Sciatic nerve (tissue), 2 donors: ENCODE measurements at places on chromosomes 5 and 9.

GRCh38 chr5:146173597-146173996 lies 8.9 kb downstream of the LARS1 start:
- no peak for DNase-seq

DNA sequence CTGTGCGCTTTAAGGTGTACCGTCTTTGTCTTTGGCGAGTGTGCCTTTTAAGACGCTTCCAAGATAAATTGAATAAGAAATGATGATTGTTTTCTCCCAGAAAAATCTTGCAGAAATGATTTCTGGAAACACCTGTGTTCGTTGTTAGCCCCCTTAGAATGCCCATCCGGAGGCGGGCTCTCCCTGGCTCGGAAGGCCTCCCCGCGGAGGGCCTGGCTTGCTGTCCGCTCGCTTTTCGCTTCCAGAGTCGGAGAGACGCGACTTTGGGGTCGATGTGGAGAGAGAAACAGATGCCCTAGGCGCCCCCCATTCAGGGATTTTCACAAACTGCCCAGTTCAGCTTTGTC lies 23.9 kb downstream of the LECT2 start:
- no peak for DNase-seq

- DNase-seq = no peak
Observed at GRCh38 chr5:61348447-61348846, 16.4 kb downstream of the ZSWIM6 start.

DNA sequence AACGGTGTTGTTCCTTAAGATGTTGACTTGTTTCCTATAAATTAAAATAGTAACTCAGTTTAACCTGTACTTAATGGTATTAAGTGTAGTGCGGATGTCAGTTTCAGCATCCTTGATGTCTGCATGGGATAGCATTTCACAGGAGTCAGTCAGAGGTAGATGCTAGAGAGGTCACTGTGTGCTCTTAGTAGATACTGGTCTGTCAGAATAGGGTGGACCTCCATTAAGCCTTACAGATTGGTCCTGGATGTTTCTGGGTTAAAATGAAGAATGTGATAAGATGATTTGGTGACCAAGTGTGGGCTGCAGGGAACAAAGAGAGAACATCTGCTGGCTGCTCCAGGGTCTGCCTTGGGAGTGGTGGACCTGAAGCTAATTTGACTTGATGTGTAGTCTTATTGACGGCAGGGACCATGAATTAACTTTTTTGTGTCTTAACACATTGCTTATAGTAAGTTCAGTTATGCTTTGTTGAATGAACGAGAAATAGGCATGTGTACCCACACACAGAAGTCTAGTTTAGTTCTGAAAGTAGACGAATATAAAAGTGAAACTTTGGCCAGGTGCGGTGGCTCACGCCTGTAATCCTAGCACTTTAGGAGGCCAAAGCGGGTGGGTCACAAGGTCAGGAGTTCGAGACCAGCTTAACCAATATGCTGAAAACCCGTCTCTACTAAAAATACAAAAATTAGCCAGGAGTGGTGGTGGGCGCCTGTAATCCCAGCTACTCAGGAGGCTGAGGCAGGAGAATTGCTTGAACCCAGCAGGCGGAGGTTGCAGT lies 12.5 kb downstream of the RAB24 start:
- no peak for DNase-seq

DNA sequence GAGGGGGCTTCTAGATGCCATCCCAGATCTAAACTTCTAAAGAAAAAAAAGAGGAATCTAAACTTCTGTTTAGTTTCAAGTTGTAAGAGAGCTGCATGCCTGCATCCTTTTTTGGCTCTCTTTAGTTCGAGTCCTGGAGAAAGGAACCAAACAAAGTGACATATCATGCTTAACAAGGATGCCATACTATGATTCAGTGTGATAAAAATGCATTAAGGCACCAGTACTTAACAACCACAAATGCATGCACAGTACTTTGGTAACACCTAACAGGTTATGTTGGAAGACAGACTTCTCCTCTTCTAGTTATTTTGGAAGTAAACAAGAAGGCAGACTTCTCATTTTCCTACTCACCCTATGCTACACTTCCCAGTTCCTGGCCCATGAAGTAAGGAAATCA lies 27.3 kb downstream of the NME5 start:
- no peak for DNase-seq

- no peak for DNase-seq
Observed at GRCh38 chr5:21263361-21263760, 1275.4 kb upstream of the CDH18 start.

- peak; percentile 54 for DNase-seq
Observed at GRCh38 chr5:129905473-129906176, 1.4 kb downstream of the CHSY3 start.

- peak; percentile 45 for DNase-seq
Observed at GRCh38 chr9:93650448-93650847, 74.1 kb downstream of the PHF2 start.

DNA sequence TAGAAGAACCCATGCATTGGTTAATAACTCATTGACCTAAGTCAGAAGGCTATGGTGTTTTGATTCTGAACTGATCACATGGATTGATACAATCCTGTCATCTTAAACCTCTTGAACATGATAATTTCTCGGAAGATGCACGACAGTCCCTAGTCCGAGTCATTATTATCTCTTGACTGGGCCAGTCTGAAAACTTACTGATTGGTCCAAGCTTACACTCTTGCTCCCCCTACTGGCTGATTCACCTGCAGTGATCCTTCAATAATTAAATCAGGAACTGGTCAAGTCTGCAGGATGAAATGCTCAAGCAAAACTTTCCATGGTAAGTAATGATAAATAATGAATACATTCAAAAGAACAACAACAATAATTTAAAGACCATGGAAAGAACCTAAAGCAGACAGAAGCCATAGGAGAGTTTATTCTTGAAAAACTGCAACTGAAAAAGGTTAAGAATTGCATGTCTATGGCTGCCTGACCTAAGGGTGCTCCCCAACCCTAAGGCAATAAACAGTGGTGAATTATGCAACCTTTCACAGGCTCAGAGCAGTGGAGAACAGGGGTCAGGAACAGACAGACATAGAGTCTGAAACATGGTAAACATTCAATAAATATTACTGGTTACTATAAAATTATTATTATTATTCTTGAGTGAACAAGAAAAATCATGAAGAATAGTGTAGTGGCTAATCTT lies 79.3 kb downstream of the BRINP1 start:
- DNase-seq = peak; percentile 60

DNA sequence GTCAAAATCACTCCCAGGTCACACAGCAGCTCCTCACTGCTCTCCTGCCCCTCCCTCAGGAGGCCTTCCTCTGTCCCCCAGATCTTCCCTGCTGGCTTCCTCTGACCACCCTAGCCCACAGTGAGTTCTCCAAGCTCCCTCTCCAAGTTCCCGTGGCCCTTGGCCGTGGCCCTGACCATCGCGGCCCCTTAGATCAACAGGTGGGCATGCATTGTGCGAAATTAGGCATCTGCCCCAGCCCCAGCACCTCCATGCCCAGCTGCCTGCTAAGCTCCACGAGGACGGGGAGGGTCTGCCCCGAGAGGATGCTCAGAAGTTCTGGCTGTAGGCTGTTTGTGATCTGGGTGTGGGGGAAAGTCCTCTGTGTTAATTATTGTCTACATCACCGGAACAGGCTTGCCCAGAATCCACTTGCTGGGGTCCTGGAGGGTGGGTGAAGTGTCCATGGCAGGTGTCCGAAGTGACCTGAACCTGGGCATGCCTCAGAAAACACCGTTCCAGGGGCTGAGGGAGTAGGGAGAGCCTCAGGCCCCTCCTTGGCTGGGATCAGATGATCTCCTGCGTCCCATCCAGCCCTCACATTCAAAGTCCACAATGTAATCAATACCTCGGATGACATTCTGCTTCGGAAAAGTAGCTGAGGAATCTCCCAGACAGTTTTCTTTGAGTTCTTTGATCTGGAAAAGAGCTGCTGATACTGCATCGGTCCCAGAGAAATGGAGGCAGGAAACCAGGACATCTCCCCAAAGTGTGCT lies 194.8 kb downstream of the PAX5 start:
- DNase-seq = no peak

- DNase-seq = no peak
Observed at GRCh38 chr5:68070591-68071281, 144.8 kb upstream of the PIK3R1 start.

GRCh38 chr5:145805819-145806218 lies 29.3 kb downstream of the PRELID2 start:
- no peak for DNase-seq

DNA sequence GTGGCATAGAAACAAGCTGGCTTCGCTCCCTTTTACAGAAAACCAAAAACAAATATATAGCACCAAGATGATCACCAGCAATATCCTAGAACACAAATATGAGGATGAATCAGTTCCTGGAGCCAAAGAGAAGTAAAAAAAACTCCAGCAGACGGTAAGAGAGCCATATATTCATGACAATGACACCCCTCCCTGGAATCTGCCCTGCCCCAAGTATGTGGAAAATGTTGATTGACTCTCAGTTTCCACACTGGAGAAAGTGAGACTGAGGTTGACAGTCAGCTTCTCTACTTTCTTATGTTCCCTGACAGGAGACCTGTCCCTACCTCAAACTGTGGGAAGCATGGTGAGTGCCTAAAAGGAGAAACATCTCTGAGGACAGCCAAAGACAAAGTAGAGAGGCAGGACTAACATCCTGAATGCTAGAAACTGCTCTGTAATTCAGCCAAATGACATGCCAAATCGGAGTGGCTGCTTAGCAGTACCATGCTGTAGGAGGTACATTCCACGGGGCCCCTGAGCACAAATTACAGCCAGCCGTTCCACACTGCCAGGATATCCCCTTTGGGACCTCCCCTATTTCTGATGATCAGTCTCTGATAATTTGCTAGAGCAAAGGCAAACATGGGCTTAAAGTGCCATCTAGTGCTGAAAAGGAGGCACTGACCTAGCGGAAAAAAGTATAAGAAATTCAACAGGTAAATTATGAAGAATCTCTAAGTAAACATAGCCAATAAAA lies 424.0 kb upstream of the RGMB start:
- no peak for DNase-seq

GRCh38 chr5:135190416-135191083 lies 156.5 kb upstream of the PITX1 start:
- no peak for DNase-seq

DNA sequence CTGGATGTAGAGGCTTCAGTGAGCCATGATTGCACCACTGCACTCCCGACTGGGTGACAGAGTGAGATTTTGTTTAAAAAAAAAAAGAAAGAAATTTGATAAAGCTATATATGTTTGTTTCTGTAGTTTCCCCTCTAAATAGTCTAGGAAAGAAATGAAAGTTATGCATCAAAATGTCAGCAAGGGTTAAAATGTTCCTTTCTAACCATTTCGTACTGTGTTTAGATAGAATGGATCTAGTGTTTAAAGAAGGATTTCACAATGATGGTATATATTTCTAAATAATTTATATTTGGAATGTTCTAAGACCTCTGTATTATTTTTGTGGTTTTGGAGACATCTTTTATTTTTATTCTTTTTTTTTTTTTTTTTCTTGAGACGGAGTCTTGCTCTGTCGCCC lies 22.7 kb downstream of the TEK start:
- no peak for DNase-seq

DNA sequence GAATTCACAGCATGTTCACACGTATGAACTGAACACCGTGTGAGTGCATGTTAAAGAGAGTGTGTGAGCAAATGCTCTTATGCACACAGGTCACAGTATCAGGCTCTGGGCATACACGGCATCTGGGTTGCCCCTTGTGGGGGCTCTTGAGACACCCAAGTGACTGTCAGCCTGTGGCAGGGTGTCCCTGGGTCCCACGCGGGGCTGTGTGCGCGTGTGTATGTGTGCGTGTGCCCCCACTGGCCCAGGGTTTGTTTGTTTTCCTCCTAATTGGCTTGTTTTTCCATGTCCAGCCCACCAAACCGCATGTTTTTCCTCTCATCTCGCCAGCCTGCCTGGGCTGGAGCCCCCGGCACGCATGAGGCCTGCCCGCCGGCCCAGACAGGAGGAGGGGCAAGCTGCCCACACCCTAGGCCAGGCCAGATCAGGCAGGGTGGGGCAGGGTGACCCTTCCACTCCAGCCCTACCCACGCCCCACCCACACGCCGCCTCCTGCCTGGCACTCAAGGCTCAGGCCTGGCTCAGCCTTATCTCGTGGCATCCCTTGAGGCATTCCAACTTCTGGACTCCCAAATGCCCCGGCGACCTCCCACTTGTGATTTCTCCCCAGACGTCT lies 28.8 kb downstream of the CNTFR start:
- DNase-seq = no peak

DNA sequence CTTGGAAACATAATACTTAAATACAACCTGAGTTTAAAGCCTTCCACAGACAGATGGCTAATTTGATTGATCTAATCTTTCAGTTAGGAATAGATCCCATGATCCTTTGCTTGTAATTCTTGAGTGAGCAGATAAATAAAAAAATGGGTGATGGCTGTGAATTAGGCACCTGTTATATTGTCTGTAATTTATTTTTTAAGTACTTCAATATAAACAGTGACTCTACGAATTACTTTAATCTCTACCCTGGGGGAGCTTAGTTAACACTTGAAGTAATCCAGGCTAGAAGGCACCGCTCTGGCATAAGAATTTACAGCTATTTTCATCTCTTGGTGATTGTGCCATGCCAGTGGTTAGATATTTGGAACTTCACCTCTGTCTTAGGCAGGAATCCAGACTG lies 9.0 kb downstream of the EGFLAM start:
- no peak for DNase-seq

GRCh38 chr9:106419829-106420228 lies 443.1 kb upstream of the ZNF462 start:
- no peak for DNase-seq

GRCh38 chr5:59503220-59503619 lies 390.3 kb downstream of the PDE4D start:
- no peak for DNase-seq

DNA sequence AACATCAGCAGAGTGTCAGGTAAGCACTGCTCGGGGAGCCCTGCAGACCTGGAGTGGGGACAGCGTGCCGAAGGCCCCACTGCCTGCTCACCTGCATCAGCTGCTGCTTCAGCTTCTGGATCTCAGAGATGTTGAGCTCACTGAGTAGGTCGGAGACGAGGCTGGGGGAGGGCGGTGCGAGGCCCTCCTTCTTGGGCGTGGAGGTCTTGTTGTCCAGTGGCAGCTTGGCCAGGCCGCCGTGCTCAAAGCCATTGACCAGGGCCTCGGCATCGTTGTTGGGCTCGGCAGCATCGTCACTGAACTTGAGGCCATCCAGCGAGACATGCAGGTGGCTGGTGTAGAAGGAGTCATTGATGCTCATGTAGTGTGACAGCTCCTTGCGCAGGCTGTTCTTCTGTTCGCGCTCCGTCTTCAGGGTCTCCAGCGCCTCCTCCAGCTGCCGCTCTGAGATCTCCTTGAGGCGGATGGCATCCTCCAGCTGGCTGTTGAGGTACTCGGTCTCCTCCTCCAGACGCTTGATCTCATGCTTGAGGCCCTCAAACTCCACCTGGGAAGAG lies 44.3 kb downstream of the BICD2 start:
- DNase-seq = no peak

DNA sequence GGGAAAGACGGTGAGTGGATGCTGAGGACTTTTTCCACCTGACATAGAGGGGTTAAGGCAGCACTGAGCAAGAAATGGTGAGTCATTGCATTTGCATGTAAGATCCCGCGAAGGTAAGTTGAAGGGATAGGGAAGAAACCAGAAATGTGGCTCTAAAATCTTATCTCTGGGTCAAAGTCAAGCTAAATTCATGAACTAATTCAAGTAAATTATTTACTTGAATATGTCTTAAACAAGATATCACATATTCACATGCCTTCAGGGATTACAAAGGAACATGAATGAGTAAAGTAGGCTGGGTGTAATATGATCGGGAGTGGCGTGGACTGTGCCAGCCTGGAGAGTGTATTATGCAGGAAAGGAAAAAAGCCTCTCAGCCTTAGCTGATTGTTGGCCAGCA lies 74.4 kb upstream of the EQTN start:
- no peak for DNase-seq
